Kidney epithelial cell (primary cell): ENCODE measurements at places on chromosomes 1 and 21.

DNA sequence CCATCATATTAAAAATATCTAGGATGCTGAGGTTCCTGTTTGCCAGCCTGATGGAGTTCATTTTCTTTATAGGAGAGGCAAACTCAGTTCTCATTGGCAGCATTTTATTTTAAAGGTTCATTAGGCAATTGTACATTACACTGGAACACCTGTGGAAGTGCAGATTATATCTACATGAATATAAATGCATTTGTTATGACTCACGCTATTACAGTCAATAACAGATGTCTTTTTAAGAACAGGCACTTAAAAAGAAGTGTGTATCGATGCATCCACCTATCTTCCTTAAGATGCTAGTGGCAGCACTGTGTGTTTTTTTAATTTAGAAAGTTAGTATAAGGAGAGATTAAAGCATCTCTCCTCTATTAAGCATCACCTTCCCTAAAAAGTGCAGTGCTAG lies 276.5 kb downstream of the PRDM2 start:
- DNase-seq: no peak

DNA sequence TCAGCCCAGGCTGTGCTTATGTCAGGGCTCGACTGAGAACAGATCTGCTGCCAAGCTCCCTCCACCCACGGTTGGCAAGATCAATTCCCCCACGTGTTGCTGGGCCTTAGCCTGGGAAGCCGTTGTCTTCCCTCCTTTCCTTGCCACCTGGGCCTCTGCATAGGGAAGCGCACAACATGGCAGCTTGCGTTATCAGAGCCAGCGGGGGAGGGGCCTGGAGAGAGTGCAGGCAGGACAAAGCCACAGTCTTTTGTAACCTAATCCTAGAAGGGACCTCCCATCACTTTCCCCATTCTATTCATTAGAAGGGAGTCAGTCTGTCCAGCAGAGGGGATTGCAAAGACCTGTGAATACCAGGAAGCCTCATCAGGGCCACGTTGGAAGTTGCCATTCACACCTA lies 17.0 kb upstream of the IGSF21 start:
- DNase-seq: no peak

DNA sequence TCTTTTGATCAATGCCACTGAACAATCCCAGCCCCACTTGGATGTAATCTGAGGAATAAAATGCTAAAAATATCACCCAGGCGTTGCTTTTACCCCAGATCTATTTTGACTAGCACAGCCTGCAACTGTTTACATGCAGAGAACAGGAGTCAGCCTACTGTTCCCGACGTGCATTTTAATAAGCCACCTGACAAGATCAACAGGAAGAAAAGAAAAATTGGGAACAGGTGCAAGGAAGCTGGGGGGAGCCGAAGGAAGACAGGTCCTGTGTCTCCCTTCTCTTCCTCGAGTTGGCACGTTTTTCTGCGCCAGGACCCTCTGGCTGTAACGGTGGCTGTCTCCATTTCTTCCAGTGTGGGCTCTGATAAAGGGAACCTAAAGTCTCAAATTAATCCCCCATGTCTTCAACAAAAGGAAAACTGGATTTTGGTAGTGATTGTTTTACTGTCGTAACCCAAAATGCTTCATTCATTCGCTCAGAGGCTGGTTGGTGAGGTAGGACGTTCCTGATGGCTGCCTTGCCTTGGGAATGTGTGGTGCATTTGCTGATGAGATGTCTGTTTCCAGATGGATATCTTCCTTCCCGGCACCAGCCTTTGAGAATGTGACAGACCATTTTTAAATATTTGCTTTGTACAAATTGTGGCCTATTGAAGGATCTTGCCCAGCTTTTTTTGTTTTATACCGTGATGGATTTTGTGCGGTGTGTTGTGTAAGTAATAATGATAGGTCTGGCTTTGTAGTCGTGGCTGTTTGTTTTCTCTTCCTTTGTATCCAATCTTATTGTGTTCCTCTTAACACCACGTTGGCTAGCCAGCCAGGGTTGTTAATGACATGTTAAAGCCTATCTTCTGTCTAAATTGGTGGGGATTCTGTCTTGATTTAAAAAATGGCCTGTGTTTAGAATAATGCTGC lies 117.5 kb downstream of the C1orf21 start:
- DNase-seq: no peak

DNA sequence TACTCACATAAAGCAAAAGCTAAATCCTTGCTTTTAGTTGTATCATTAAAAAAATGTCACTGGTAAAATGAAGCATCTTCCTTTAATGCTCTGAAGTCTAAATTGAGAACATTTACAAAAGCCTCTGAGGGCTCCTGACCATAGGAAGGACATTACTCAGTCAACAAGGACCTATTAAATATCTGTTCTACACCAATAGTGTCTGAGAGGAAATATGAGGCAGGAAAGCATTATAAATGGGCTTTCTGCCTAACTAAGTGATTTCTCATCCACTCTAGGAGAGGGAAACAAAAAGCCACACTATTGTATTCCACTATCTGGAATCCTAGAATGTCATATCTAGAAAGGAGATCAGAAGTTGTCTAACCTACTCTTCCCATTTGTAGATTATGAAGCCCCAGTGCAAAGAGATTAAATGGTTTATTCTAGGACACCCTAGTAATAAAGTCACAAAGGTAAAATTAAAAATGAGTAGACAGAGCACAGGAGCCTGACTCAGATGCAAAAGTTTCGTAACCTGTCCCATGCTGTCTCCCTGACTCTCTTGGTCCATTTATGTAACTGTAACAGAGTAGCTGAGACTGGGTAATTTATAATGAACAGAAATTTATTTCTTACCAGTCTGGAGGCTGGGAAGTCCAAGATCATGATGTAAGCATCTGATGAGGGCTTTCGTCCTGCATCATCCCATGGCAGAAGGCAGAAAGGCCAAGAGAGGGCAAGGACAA lies 17.6 kb downstream of the RGS1 start:
- DNase-seq: no peak

DNA sequence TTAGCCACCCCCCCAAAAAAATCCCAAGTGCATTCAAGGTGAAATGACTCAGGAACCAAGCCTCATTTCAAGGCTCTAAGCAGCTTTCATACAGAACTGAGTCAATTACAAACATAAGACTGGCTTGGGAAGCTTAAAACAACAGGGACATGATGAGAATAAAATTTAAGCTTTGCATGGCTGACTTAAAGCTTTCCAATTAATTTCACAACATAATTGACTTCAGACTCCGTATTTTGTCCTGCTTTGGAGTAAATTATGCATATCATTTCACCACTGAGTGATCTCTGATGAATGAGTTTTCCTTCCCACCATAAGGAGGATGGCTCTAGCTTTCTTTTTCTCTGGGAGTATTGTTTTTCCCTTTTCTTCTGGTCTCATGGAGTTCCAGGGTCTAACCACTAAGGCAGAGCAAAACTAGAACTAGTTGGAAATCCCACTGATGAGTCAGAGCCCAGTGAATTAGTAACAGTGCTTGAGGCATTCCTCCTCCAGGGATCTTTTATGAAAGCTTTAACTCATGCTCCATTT lies 72.8 kb downstream of the XCL2 start:
- DNase-seq: peak; percentile 92

GRCh38 chr1:154988058-154988954 lies 5.1 kb upstream of the LENEP start:
- no peak for DNase-seq

DNA sequence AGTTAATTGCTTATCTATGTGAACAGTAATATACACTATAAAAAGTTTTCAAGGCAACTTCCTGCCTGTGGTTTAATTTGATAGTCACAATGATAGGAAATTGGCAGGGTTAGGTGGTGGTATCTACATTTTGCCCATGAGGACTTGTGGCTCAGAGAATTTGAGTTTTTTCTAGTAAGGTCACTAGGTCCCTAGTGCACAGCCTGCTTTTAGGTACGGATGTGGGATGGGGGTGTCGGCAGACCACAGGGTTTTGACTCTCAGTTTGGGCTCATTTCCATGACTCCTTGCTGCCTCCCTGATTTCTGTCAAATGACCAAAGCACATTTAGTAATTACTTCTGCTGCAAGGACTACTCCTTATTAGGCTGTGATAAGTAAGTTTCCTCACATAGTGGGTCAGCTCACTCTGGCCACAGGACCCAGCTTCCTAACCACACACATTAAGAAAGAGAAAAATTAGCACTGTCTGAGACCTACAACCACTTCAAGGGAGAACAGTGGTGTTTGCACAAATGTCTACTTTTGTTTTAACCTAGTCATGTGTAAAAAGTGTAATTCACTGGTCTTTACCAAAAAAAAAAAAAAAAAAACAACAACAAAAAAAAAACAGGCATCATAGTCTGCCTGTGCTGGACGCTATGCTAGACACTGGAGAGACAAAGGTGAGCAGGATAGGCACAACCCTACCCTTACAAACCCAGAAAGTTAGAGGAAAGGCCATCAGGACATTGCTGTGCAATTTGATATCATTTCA lies 43.7 kb downstream of the MRPL39 start:
- no peak for DNase-seq

DNA sequence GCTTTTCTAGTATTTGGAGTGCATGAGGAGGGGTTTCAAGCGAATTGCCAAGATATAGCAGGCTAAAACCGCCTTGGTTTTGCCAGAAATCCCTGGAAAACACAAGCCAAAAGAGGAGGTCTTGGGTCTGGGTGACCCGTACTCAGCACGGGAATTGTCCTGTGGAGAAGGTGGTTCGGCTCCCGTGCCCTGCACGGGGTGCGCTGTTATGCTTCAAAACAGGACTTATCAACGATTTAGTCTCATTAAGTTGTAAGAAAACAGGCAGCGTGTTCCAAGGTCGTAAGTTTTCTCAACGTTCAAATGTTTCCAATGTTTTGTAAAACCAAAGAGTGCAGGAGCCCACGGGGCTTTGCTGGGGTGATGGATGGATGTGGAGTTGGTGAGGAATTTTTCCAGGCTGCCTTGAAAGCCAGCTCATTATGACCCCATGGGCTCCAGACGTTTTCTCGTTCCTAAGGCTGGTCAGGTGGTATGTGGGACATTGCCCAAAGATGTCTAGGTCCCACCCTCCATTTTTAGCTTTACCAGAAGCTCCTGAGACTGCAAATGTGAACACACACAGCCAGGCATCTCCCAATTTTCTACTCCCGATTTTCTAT lies 75.4 kb upstream of the CLDN14 start:
- no peak for DNase-seq

DNA sequence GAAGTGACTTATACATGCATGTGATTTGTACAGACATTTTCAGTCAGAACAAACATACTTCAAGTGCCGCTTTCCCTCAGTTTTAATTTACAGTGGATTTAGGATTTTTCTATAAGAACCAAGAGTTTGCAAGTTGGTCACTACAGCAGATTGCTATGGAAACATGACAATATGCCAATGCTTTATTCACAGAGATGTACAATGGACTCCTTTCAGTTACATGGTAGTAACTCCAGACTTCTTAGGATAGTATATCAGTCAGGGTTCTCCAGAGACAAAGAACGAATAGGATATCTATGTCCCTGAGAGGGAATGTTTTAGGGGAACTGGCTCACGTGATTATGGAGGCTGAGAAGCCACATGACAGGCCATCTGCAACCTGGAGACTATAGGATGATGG lies 27.4 kb downstream of the IFI44 start:
- no peak for DNase-seq

- DNase-seq: no peak
Measured at GRCh38 chr1:55061000-55061705, 21.8 kb downstream of the PCSK9 start.

DNA sequence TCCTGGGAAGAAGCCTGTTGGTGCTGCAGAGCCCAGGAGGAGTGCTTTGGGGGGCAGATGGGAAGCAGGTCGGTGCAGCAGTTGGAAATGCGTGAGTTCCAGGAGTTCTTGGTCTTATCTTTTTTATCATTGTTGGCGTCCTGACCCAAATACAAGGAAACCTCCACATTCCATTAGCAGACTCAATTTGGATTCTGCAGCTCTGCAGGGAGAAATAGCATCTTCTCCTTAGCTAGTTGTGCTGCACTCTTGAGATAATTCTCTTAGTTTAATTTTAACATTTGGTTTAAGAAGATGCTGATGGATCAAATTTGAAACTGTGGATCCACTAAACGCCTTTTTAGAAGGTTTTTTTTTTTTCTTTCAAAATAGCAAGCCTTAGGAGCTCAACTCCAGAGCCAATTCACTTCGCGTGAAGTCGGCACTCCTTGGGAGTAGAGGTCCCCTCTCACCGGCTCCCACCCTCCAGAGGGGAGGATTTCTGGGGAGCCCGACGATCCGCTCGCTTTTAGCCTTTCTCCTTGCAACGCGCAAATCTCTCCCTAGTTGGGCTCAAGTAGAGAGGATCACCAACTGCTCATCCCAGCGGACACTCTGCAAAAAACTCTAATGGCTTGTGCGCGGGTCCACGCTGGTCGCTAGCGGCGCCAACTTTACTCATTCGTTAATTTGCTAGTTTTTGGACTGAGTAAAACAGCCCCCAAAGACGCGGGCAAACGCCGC lies 1.3 kb downstream of the PLD5 start:
- DNase-seq: no peak

DNA sequence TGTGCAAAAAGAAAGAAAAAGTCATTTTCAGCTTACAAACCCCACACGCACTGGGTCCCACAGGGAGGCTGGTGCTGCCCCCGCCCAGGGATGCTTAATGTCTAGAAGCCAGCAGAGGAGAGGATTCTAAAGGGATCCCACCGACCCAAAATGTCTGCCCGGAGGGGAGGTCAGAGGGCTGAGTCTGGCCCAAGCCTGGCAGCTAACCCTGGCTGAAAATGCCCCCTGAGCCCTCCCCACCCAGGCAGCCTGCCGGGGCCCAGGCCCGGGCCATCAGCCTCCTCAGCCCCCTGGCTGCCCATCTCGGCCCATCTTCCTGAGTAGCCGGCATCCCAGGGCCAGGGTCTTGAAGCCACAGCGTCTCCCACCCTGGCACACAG lies 33.5 kb downstream of the ACOT7 start:
- DNase-seq: no peak

DNA sequence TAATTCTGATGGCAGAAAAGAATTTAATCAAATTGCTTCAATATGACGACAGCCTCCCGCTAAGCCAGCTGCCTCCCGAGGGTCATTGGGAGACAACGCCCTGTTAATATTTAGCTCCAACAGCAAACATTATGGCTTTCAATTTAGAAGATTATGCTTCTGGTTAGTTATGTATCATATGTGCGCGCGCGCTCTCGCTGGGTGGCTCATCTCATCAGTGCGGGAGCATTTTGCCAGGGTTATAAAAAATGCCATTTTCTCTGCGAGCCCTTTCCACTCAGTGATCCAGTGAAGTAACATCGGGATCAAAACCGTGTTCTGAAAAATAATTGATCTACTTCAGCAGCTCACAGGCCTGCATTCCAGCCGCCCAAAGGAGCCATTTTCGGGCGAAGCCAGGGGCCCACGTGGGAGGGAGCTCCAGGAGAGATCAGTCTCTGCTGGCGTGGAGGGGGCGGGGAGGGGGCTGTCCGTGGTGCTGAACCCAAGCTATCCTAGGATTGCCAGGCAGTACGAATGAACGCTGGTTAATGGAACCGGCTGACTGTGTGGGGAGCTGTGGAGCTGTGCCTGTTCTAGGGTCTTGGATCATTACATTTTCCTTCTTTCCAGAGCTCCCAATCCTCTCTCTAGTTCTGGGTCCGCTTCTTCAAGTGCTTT lies 219.1 kb upstream of the ZC3H12A start:
- no peak for DNase-seq

GRCh38 chr21:31235671-31236450 lies 108.2 kb downstream of the TIAM1 start:
- DNase-seq: peak; percentile 77

GRCh38 chr1:242542271-242542670 lies 17.8 kb upstream of the PLD5 start:
- DNase-seq: no peak
